ENCODE measurements at places on chromosomes 7 and 10.
A peak's percentile ranks its signal among the peaks of the same experiment; 100 is the strongest.

DNA sequence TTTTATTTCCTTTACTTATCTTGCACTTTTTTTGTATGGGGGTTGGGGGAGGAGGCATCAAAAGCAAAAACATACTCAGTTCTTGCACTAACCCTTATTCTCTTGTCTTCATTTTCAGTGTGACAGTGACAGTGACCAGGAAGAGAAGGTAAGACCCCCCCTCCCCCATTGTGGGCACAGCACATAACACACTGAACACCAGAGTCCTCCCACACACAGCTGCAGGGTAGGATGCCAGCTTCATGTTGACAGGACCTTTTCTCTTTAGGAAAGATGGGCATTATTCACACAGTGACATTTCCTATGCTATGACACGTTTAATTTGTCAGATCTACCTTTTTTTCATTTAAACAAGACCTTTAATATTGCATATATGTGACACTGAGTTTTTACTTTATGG lies 696.3 kb upstream of the GALNT17 start:
- DNase-seq: no peak

GRCh38 chr10:11262494-11263345 lies 245.0 kb downstream of the CELF2 start:
- no peak for DNase-seq

DNA sequence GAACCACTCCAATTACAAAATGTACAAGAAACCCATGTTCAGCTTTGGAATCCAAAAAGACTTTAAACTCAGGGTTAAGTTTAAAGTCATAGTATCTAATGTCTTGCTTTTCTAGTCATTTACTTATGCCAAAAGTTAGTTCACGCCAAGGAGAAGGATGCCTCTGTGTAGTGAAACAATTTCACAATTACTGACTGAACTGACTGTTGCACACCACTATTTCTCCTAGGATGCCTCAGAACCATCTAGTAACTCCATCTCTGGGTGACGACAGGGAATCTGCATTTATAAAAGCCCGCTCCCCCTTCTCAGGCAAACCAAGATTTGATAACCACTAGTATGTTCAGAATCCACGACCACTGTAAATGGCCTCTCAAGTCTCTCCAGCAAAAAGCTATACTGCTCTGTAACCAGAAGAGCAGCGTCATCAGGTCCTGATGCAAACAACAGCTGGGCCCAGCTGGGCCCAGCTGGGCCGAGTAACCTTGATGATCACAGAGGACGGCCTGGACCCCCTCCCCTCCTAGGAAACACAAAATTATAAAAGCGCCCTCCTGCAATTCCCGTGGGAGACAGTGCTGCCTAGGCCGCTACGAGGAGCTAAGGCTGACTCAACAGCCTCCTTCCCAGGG lies 680 bp upstream of the ADO start:
- no peak for DNase-seq

DNA sequence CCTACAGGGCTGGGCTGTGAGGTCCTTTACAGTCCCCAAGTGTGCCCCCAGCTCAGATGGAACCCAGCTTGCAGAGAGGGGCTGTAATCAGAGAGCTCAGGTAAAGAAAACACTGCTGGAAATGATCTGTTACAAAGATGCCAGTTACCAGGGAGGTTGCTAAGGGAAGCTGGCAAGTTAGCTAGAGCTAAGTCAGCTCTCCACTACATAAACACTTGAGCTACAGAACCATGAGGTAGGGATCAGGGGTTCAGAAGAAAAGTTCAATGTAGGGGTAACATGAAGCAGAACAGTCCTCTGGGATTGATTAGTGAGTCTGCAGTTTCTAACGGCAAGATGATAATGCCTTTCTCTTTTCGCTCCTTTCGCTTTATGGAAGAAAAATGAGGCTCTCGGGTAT lies 53.1 kb upstream of the TM9SF3 start:
- DNase-seq: no peak

- no peak for DNase-seq
Observed at GRCh38 chr10:844552-844951, 87.0 kb downstream of the LARP4B start.

DNA sequence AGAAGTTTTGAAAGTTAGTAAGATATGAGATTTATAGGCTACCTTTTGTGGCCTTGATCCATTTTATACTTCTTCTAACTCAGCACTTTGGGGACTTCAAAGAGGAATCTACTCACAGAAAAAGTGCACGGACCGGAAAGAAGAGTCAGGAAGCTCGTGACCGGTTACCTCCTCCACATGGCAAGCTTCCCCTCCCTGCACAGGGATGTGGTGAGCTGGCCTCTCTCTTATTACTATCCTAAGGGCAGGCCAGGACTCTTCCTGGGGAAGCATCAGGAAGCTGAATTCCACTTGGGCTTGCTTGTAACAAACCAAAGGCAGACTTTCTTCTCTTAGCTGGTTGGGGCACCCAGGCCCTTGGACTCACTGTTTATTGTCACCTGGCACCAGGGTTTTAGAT lies 170.8 kb upstream of the GLI3 start:
- DNase-seq: no peak

DNA sequence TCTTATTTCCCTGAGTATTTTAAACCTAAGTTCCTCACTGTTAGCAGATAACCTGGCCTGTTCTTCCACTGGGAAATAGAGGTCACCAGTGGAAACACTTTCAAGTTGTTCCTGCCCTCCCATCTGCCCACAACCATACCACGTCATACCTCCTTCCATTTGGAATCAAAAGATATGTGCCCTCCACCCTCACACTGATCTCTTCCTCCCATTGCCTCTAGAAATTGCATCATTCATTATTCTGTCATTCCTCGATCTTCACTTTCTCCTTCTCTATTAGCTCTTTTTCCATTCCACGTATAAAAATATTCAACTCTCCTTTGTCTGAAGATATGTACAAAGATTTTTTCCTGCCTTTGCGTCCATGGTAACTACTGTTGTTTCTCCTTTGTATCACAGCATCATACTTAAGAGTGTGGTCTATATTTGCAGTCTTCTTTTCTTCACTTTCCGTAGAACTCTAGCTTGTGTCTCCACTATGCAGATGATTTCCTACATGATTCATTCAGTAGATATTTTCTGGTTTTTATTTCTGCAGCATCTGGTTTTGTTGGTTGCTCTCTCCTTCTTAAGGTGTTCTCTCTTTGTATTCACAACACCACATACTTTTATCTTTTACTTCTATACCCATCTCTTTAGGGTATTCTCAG lies 312.3 kb downstream of the REEP3 start:
- DNase-seq: no peak

- DNase-seq: no peak
Observed at GRCh38 chr7:23654508-23654907, 25.5 kb upstream of the FAM221A start.

GRCh38 chr7:66464059-66464458 lies 164.6 kb upstream of the KCTD7 start:
- DNase-seq: no peak

- DNase-seq: no peak
Observed at GRCh38 chr10:60289800-60290199, 99.9 kb downstream of the ANK3 start.

DNA sequence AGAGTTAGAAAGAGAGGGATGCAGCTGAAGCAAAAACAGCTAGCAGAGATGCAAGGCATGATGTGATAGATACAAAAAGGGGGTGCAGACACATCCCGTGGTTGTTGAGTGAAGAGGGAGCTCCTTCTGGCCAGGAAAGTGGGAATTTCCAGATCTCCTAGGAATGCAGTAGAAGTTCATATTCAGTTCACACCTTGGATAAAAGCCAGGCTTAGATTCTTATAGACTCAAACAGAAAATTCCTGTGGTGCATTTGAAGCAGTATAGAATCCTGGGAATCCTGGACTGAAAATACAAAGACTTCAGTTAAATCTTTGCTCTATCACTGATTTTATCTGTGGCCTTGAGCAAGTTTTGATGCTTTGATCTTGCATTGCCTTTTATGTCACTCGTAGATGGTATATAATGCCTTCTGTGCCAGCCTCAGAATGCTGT lies 33.9 kb downstream of the SGPL1 start:
- DNase-seq: peak; percentile 51

DNA sequence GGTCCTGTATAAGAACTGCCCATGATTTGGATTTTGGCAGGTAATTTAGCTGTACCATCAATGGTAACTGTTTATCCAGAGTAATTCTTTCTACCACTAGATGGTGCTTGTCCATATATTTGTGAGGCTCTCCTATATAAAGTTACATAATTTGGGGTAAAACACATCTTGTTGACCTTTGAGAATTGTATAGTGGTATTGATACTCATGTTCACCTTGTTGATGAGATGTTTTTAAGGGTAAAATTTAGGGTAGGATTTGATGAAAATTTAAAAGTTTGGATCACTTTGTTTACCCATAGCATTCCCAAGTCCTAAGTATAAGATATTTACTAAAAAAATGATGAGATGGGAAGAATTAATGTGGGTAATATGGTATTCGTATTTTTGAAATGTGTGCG lies 31.6 kb downstream of the ST7 start:
- DNase-seq: no peak

GRCh38 chr7:70600993-70601392 lies 531.0 kb upstream of the GALNT17 start:
- DNase-seq: no peak

GRCh38 chr10:11504566-11505285 lies 106.7 kb downstream of the USP6NL start:
- DNase-seq: no peak
